ENCODE measurements at places on chromosomes 12 and 14.

DNA sequence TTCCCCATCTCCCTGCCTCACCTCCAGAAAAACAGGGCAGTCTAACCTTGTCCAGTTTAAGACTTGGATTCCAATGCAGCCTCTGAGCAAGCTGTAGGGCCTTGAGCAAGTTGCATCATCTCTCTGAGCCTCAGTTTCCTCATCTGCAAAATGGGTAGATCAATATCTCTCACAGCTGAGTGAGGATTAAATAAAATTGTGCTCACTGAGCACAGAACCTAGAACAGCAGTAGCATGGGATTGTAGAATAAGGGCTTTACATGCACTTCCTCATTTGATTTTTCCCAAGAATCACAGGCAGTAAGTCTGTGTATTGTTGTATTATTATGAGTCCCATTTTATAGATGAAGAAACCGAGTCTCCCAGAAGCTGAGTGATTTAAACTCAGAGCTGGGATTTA lies 2.0 kb downstream of the DTX1 start:
- no peak overlapping the region for H3K27ac ChIP-seq
- no peaks in the 10 kb centered on the region for H3K27me3 ChIP-seq
- no peaks in the 10 kb centered on the region for H3K4me1 ChIP-seq
- no peak for DNase-seq
- no peak overlapping the region for H3K4me3 ChIP-seq
- H3K36me3 ChIP-seq: no peaks in the 10 kb centered on the region

GRCh38 chr12:132190834-132191500 lies 46.7 kb downstream of the NOC4L start:
- H3K4me1 ChIP-seq: peaks cover 8% of the 10 kb centered on the region
- no peak overlapping the region for H3K27ac ChIP-seq

DNA sequence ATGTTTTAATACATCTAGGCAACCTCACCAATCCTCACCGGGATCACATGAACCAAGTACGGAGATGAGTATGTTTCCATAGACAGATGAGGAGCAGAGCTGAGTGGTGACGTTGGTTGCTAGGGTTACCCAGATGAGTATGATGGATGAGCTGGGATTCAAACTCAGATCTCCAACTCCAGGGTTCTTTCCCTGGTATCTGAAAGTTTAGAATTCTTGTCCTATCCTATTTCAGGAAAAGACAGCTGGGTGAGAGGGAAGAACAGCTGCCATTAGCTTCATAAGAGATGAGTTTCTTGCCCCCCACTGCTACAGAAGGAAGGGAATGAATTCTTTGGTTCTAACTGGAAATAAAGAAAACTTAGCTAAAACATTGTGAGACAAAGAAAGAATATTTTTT lies 728.9 kb upstream of the TBX3 start:
- H3K4me3 ChIP-seq: no peak overlapping the region
- no peaks in the 10 kb centered on the region for H3K4me1 ChIP-seq

- no peaks in the 10 kb centered on the region for H3K36me3 ChIP-seq
- no peak for DNase-seq
- peaks cover 27% of the 10 kb centered on the region for H3K4me1 ChIP-seq
- no peak overlapping the region for H3K27ac ChIP-seq
Observed at GRCh38 chr12:47814539-47815170, 5.0 kb downstream of the HDAC7 start.

GRCh38 chr14:94548999-94549985 lies 11.9 kb upstream of the SERPINA4 start:
- DNase-seq: peak; percentile 73
- no peaks in the 10 kb centered on the region for H3K27me3 ChIP-seq
- no peaks in the 10 kb centered on the region for H3K4me1 ChIP-seq
- H3K27ac ChIP-seq: no peak overlapping the region
- no peaks in the 10 kb centered on the region for H3K36me3 ChIP-seq

GRCh38 chr14:56196274-56196673 lies 78.1 kb downstream of the PELI2 start:
- H3K4me3 ChIP-seq: no peak overlapping the region
- H3K36me3 ChIP-seq: no peaks in the 10 kb centered on the region
- H3K27ac ChIP-seq: no peak overlapping the region
- DNase-seq: no peak
- H3K27me3 ChIP-seq: no peaks in the 10 kb centered on the region

GRCh38 chr14:101469382-101470247 lies 91.7 kb upstream of the DIO3 start:
- H3K4me3 ChIP-seq: no peak overlapping the region
- no peaks in the 10 kb centered on the region for H3K27me3 ChIP-seq
- no peaks in the 10 kb centered on the region for H3K4me1 ChIP-seq
- no peaks in the 10 kb centered on the region for H3K36me3 ChIP-seq

DNA sequence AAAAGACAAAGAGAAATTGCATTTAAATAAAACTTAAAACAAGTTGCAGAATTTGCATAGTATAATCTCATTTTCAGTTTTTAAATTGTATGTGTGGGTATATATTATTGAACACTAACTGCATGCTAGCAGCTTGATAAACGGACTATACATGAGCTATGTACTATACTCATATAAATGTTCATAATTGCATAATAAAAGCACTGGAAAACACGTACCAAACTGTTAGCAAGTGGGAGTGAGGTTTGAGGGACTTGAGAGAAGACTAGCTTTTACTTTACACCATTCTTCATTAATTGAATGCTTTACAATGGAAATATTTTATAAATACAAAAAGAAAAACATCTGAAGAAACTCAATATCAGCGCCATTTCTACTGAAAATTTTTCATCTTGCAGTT lies 32.2 kb upstream of the MDM1 start:
- no peaks in the 10 kb centered on the region for H3K27me3 ChIP-seq
- no peaks in the 10 kb centered on the region for H3K36me3 ChIP-seq

- H3K4me1 ChIP-seq: peaks cover 19% of the 10 kb centered on the region
- no peaks in the 10 kb centered on the region for H3K27me3 ChIP-seq
Observed at GRCh38 chr12:7076493-7076892, 15.8 kb downstream of the C1R start.

- H3K27me3 ChIP-seq: no peaks in the 10 kb centered on the region
- no peak overlapping the region for H3K4me3 ChIP-seq
- no peaks in the 10 kb centered on the region for H3K4me1 ChIP-seq
- H3K36me3 ChIP-seq: no peaks in the 10 kb centered on the region
- DNase-seq: no peak
- no peak overlapping the region for H3K27ac ChIP-seq
Observed at GRCh38 chr14:28012629-28013415, 753.8 kb upstream of the FOXG1 start.

- H3K4me1 ChIP-seq: no peaks in the 10 kb centered on the region
- DNase-seq: no peak
- no peak overlapping the region for H3K27ac ChIP-seq
- H3K36me3 ChIP-seq: no peaks in the 10 kb centered on the region
- H3K4me3 ChIP-seq: no peak overlapping the region
Observed at GRCh38 chr12:108194585-108194984, 65.5 kb downstream of the WSCD2 start.

GRCh38 chr14:83372271-83372670 lies 1838.6 kb upstream of the SEL1L start:
- no peak overlapping the region for H3K27ac ChIP-seq
- no peaks in the 10 kb centered on the region for H3K27me3 ChIP-seq
- no peaks in the 10 kb centered on the region for H3K4me1 ChIP-seq
- H3K4me3 ChIP-seq: no peak overlapping the region
- no peaks in the 10 kb centered on the region for H3K36me3 ChIP-seq

- no peak for DNase-seq
- no peaks in the 10 kb centered on the region for H3K27me3 ChIP-seq
- no peaks in the 10 kb centered on the region for H3K36me3 ChIP-seq
- H3K4me1 ChIP-seq: no peaks in the 10 kb centered on the region
Observed at GRCh38 chr12:96103067-96103644, 67.8 kb upstream of the LTA4H start.

- H3K27ac ChIP-seq: no peak overlapping the region
- DNase-seq: peak; percentile 49
- no peaks in the 10 kb centered on the region for H3K27me3 ChIP-seq
- no peak overlapping the region for H3K4me3 ChIP-seq
- no peaks in the 10 kb centered on the region for H3K4me1 ChIP-seq
Observed at GRCh38 chr14:56874375-56874774, 64.1 kb upstream of the OTX2 start.

DNA sequence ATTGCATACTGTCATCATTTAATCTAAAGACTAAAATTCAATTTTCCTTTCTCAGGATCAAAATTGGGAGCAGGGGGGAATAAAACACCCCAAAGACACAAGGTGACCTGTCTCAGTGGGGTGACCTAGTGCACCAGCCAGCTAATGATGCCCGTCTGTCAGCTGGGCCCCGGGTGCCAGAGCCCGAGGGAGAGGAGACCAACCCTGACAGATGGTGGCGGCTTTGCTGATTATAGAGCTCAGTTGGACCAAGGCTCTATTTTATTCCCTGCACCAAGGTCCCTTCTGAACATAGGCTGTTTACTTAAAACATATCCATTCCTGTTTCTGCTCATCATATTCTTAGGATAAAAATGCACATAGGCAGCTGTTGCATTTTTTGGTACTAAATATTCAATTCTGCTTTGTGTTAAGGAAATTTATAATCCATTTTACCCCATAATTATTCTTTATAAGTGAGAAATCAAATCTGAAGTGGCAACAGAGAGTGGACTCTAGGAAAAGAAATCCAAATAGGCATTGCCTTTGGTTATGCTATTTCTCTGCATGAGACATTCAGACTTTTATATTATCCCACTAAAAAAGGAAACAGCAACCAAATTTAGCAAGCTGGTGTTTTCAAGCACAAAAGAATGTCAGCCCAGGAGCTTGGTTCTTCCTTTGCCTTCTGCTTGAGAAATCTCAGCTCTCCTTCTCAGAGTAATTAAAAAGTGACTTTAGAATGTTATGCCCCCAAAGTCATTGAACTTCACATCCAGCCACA lies 96.8 kb upstream of the IFNG-AS1 start:
- no peak overlapping the region for H3K27ac ChIP-seq
- no peaks in the 10 kb centered on the region for H3K36me3 ChIP-seq
- H3K27me3 ChIP-seq: no peaks in the 10 kb centered on the region
- H3K4me3 ChIP-seq: no peak overlapping the region

DNA sequence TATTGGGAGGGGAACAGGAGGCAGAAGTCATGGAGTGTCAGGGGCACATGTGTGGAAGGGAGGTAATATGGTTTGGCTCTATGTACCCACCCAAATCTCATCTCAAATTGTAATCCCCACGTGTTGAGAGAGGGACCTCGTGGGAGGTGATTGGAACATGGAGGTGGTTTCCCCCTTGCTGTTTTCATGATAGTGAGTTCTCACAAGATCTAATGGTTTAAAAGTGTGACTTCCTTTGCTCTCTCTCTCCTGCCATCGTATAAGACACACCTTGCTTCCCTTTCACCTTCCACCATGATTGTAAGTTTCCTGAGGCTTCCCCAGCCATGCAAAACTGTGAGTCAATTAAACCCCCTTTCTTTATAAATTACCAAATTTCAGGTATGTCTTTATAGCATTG lies 41.6 kb upstream of the CDK17 start:
- H3K36me3 ChIP-seq: no peaks in the 10 kb centered on the region
- H3K4me1 ChIP-seq: no peaks in the 10 kb centered on the region
- H3K27me3 ChIP-seq: no peaks in the 10 kb centered on the region
- no peak overlapping the region for H3K27ac ChIP-seq
- H3K4me3 ChIP-seq: no peak overlapping the region
- DNase-seq: no peak

DNA sequence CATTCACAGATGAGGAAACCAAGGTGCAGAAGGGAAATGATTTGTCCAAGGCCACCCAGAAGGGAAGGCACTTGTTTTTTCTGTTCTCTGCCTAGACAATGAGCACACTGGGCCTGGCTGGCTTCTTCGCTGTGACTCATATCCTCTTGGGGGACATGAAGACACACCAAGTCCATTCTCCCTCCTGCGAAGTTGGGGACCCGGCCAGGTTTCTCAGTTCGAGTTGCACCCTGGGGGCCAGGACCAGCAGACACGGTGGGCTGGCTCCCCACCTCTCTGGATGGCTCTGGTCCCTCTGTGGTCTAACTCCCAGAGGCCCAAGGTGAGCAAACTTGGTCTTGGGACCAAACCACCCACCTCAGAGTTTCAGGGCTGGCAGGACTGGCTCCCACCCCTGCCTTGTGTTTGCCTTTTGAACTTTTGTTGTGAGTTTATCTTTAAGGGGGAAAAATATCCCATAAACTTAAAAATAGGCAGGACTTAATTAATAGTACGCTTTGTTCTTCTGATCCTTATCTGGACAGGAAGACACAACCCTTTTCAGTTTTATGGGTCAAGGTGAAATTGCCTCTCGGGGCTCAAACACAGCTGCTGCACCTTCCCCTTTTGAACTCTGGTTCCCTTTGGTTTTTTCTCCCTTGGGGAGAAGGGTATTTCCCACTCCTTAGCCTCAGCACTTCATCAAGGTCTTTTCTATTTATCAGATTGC lies 9.0 kb upstream of the MLEC start:
- no peak overlapping the region for H3K27ac ChIP-seq
- no peak overlapping the region for H3K4me3 ChIP-seq
- peaks cover 12% of the 10 kb centered on the region for H3K4me1 ChIP-seq
- no peaks in the 10 kb centered on the region for H3K27me3 ChIP-seq

DNA sequence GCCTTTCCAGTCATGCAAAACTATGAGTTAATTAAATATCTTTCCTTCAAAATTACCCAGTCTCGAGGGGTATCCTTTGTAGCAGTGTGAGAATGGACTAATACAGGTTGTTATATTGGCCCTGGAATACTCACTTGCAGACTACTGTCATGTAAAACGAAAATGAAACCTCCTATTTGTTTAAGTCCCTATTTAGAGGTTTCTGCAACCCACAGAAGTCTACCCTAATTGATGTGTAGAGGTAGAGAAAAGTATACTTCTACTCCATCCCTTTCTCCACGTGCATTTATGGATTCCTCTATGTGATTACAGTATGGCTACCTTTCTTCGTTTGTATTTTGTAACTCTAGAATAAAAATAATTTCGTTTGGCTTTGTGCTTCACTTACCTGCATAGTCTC lies 371.1 kb downstream of the FSCB start:
- no peaks in the 10 kb centered on the region for H3K4me1 ChIP-seq
- no peaks in the 10 kb centered on the region for H3K27me3 ChIP-seq
- no peak for DNase-seq
- H3K4me3 ChIP-seq: no peak overlapping the region
- no peaks in the 10 kb centered on the region for H3K36me3 ChIP-seq
- H3K27ac ChIP-seq: no peak overlapping the region

- H3K4me3 ChIP-seq: no peak overlapping the region
- H3K27ac ChIP-seq: peak overlapping the region; percentile 71
- no peaks in the 10 kb centered on the region for H3K27me3 ChIP-seq
- peak; percentile 77 for DNase-seq
- H3K36me3 ChIP-seq: no peaks in the 10 kb centered on the region
- peaks cover 37% of the 10 kb centered on the region for H3K4me1 ChIP-seq
Observed at GRCh38 chr12:3236345-3237187, 159.4 kb downstream of the TSPAN9 start.

DNA sequence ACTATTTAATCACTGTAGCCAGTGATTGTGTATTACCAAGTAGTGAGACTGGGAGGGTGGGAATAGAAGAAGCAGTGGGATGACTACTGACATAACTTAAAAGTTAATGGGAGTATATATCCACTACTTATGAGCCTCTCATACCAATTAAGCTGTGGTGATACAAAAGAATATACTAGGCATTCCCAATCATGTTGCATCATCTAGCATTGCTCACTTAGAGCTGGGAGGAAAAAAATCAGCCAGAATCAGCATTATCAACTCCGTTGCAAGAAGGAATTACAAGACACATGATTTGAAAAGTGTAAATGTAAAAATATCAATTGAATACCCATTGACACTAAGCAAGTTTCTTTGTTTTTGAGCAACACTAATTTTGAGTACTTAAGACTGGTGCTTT lies 745 bp upstream of the PPP1R36 start:
- peak overlapping the region; percentile 29 for H3K27ac ChIP-seq
- no peaks in the 10 kb centered on the region for H3K27me3 ChIP-seq
- peaks cover 8% of the 10 kb centered on the region for H3K4me1 ChIP-seq
- no peak for DNase-seq
- no peak overlapping the region for H3K4me3 ChIP-seq

GRCh38 chr14:20622816-20623291 lies 18.6 kb downstream of the OR6S1 start:
- H3K36me3 ChIP-seq: no peaks in the 10 kb centered on the region
- no peaks in the 10 kb centered on the region for H3K27me3 ChIP-seq
- DNase-seq: no peak
- H3K4me1 ChIP-seq: peaks cover 22% of the 10 kb centered on the region

Measured in Caco-2 (cell line).